GM04504 (cell line): ENCODE measurements at places on chromosomes 7 and 10.

DNA sequence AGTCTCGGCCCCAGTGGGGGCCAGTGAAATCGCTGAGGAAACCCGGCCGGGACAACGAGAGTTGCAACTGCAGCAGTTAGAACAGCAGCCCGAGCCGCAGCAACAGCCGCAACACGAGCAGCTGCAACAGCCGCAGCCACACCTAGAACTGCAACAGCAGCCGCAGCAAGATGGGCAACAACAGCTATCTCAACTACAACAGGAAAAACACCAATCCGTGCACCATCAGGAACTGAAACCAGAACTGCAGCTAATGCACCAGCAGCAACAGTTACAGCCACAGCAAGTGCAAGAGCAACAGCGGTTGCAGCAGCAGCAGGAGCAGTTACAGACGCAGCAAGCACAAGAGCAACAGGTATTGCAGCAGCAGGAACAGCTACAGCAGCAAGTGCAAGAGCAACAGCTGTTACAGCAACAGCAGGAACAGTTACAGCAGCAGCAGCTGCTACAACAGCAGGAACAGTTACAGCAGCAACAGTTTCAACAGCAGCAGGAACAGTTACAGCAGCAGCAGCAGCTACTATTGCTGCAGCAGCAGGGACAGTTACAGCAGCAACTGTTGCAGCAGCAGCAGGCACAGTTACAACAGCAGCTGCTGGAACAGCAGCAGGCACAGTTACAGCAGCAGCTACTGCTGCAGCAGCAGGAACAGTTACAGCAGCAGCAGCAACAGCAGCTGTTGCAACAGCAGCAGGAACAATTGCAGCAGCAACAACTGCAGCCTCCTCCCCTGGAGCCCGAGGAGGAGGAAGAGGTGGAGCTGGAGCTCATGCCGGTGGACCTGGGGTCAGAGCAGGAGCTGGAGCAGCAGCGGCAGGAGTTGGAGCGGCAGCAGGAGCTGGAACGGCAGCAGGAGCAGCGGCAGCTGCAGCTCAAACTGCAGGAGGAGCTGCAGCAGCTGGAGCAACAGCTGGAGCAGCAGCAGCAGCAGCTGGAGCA is 6.1 kb downstream of the ZNF853 start:
- no peak for DNase-seq

DNA sequence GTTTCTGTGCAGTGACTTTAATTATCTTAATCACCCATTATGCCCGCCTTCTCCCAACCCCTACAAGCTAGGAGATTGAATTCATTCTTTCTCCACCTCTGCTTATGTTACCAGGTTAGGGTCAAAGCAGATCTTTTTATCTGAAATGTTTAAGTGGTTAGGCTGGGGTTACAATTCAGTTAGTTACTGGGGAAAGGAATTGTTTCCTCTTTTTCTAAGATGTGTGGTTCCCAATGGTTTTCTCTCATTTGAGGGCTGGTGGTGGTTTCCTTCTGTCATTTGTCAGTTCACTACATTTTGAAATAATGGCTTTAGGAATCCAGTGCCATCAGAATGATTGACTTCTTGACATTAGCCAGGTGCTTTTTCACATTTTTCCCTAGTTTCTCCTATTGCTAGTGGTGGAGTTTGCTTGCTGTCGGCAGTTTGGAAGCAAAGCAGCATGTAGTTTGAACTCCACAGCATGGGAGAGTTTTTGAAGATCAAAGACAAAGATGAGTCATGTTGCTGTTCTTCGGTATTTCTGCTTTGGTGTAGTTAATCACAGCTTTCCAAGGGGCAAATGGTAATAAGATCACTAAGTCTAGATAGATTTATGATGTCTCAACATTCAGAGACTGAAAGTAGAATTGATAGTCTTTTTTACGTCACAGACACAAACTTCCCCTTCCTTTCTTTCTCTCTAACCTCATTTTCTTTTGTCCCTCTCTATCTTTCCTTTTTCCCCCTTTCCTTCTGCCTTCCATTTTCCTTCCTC is 168.2 kb downstream of the SND1 start:
- no peak for DNase-seq

- peak; percentile 69 for DNase-seq
These were observed 5.2 kb upstream of the MYH16 start for GRCh38 chr7:99267481-99267840.

DNA sequence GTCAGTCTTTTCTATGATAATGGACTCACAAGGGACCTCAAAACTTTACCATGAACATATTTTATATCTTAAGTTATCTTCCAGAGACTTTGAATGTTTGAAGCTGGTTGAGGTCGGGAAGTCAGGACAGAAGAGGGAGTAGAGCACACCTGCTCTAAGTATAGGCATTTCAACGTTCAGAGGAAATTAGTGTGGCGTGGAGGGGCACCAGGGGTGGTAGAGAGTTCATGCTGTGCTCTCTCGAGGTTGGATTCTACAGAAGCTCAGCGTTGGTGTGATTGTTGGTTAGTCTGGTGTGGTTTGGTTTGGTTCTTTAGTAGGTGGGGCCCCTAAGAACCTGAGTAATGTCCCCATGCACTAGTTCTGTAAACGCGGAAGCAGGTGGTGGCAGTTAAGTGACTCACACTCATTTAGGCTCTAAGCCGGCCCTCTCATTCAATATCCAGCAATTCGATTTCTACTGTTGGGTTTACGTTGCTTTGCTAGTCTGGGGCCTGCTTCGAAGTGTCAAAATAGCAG is 19.8 kb downstream of the CNTNAP2 start:
- no peak for DNase-seq

- no peak for DNase-seq
These were observed 79.3 kb upstream of the MEOX2 start for GRCh38 chr7:15765753-15766152.

DNA sequence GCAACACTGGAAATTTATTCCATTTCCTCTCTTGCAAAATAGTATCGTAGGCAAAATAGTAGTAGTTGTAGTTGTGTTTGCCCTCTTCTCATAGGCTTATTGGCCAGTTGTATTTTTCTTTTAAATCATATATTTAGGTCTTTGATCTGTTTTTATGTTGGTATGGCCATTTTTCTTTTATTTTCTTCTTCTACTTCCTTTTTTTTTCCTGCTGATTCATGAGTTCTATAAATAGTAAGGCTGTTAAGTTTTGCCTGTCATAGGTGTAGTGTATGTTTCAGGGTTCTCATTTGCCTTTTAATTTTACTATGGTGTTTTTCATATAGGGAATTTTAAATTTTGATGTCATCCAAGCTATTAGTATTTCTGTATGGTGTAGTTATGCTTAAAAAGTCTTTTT is 25.4 kb upstream of the MRC1 start:
- no peak for DNase-seq

GRCh38 chr7:21463524-21463923 is 35.6 kb downstream of the SP4 start:
- no peak for DNase-seq

DNA sequence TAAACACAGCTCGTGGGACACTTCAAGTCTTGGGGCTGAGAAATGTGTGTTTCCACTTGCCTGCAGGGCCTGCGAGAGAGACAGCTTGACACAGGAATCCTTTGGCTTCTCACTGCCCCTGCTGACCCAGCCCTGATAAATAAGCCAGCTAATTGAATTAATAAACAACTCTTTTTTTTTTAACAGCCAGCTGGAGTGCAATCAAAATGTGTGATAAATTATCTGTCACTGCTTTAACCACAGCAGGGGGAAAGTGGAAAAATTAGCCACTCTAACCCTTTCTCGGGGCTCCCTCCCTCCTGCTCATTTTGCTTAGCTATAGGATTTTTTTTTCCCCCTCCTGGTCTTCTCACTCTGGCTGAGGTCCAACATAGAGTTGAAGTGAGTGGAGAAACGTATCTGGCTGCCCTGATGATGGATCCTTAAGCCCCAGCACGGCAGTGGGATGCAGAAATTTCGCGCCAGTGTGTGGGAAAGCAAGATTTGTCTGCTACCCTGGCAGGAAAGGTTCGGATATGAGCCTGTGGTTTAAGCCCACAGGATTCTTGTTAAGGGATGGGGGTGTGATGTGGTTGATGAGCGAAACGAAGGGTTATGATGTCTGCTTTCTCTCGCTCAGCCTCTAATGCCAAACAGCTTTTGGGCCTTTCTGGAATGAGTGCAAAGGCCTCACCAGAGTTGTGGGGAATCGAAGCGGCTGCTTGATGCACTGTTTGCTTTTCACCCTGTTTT is 173.8 kb downstream of the TRIL start:
- DNase-seq: no peak

DNA sequence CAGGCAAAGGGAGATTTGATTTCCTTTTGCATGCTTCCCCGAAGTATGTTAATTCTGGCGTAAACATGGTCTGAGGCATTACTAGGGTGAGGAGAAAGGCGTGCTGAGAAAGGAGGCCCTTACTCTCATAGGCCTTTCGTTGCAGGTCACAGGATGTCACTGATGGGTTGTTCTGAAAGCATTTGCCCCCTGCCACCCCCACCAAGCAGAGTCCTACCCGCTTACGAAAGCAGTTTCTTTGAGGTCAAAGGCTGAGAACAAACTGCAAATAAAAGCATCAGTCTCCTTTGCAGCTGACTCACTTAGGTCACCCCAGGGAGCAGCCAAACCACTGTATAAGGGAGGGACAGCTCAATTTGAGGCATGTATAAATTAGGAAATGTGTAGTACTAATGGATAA is 57.1 kb downstream of the BPGM start:
- DNase-seq: no peak

- no peak for DNase-seq
These were observed 56.8 kb downstream of the SEMA3A start for GRCh38 chr7:84137812-84138211.

- DNase-seq: no peak
These were observed 483.1 kb downstream of the RPS24 start for GRCh38 chr10:78516756-78517155.

- no peak for DNase-seq
These were observed 18.4 kb upstream of the KLF6 start for GRCh38 chr10:3803295-3803926.

DNA sequence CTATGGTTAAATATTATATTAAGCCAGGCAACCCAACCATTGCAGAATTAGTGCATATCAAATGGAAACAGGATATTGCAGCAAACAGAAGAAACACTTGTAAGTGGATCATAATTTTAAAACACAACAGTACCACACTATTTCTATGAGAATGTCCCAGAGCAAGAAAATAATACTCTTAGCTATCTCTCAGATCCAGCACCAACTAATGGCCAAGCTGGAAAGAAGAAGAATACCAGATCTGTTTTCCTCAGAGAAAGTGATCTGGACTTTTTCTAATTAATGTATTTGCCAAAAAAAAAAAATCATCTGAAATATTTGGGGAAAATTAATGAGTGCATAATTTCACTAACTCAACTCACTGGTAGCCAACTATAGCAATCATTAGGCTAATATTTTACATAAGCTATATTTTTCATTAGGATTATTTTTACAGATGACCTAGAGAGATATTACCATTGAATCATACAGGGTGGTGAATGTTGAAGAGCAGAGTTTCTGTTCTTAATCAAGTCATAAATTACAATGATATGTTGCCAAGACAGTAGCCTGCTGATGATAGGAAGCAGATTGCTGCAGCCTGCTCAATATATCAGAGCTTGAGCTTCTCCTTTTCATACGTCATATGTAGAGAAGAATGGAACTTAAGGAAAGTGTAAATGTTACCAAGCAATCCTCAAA is 995.4 kb upstream of the LRRN3 start:
- DNase-seq: no peak

GRCh38 chr7:99648843-99649242 is 31.0 kb downstream of the CYP3A5 start:
- no peak for DNase-seq
